ENCODE measurements at places on chromosomes 2 and 18. TPM values are rescaled to one million over a fixed set of nuclear protein-coding genes. Genes with fewer than 3 reads are reported as not detected.

DNA sequence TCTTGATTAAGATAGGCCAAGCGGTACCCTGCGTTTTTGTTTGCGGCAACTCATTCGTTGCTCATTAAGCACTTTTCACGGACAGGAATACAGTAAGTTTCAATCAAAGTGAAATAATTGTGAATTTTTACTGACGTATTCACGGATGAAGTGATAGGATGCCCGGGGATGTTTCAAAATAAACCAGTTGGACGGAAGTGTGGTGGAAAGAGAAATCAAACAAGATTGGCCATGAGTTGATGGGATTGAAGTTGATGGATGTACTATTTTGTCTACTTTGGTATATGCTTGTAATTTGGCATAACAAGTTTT, 481 bp downstream of the TMEM177 start:
- DNase-seq, result no peak

DNA sequence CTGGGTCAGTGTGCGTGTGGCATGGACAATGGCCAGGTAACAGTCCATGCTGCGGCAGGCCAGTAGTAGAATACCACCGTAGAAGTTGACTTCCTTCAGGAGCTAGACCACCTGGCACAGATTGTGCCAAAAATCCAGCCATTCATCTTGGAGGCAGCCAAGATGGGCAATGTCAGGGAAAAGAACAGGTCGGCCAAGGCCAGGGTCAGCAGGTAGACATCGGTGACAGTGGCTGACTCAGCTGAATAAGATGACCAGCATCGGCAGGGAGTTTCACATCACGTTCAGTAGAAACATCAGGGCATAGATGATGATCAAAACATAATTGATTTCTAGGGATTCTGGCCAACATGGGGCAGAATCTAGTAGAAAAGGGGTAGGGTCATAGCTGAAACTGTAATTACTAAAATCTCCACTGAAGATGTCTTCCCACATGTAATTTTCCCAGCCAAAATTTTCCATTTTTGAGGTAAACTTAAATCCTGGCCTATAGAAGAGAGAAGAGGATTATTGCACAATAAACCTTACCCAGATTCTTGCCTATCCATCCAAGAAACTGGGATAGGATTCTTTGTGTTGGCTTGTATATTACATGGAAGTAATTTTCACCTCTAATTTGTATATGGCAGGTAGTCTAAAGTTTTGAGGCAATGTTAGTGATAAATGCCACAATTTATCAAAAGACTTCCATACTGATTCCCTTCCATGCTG, 7.9 kb upstream of the RUFY4 start:
- no peak for DNase-seq

- no peak for DNase-seq
These were observed 13.3 kb downstream of the BABAM2 start for GRCh38 chr2:27903649-27904404.

DNA sequence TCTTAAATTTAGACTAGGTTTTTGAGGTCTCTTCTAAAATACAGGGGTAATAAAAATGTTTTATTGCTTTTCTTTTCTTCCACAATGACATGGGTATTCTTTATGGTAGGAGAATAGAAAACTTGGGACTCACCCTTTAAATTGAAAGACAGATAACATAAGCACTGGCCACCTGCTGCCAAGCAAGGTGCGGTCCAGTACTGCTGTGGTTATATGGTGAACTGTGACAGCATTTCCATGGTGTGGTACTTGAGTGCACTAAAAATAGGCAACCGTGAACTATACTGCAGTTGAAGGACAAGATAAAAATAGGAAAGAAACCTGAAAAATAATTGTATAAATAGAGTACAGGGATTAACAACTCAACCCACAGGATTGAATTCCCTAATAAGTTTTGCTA, 54.4 kb upstream of the GRB14 start:
- DNase-seq, result no peak

GRCh38 chr2:168201584-168202116, 45.7 kb downstream of the STK39 start:
- DNase-seq, result no peak

DNA sequence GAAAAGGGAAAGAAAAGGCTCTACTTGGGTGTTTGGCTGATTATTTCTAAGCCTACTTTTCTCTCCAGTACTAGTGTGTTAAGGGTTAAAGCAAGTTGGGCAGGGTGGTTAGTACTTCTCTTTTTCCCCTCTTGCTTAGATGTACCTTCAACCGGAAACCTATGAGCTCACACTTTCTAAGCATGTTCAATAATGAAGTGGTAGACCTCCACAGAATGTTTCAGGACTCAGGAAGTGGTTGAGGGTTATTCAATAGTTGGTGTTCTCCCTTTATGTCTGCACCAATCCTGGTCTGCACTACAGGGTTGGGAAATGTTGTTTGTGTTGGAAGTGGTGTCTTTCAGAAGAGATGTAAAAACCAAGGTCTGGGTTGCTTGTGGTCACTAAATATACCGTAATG, 137.1 kb downstream of the ZEB2 start:
- no peak for DNase-seq

DNA sequence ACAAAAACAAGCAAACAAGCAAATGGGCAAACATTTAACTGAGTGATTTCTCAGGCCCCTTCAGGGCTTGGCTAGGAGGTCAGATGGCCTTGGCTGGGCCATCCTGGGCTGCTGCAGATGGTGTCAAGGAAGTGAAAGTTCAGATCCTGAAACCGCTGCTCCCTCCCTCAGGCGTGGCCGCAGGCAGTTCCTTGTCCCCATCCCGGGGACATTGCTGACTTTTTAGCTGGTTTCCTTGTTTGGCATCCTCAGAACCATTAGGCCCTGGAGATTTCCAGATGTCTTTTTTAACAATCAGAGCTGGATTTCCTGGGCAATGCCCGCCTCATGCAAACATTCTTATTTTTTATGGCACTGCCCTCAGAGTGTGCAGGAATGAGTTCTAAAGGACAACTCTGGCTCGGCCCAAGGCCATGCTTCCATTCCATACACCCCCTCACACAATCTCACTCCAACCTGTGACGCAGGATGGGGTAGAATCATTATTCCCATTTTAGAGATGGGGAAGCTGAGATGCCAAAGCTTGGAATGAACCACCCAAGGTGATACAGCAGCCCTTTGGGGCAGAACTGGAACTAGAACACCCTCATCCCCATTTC, 86.1 kb upstream of the ZCCHC2 start:
- DNase-seq, result no peak

- no peak for DNase-seq
These were observed 679.0 kb upstream of the ID2 start for GRCh38 chr2:8002765-8003393.

DNA sequence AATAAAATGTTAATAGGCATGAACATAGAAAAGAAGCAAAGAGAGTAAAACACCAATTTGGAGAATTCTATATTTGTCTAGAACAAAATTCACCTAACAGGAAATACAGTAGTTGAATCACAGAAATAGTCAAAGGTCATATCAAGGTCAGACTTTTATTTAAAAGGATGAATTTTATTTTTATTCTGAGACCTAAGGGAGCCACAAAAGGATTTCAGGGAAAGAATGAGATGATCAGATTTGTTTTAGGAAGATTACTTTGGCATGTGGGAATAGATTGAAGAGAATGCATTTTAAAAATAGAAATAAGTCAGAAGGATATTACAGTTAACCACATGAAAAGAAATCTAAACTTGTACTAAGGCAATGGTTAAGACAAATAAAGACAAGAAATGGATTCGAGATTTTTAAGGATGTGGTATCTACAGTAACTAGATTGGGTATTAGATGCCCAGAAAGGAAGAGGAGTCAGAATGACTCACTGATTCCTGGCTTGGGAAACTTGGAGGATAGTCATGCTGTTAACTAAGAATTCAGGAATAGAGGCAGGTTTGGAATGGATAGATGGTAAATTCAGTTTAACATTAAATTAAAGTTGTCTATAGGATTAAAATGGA, 56.0 kb downstream of the METTL4 start:
- DNase-seq, result no peak

The BOD1L2 gene
- total RNA-seq, result not detected

The GLI2 gene
- 1.3 TPM for total RNA-seq

DNA sequence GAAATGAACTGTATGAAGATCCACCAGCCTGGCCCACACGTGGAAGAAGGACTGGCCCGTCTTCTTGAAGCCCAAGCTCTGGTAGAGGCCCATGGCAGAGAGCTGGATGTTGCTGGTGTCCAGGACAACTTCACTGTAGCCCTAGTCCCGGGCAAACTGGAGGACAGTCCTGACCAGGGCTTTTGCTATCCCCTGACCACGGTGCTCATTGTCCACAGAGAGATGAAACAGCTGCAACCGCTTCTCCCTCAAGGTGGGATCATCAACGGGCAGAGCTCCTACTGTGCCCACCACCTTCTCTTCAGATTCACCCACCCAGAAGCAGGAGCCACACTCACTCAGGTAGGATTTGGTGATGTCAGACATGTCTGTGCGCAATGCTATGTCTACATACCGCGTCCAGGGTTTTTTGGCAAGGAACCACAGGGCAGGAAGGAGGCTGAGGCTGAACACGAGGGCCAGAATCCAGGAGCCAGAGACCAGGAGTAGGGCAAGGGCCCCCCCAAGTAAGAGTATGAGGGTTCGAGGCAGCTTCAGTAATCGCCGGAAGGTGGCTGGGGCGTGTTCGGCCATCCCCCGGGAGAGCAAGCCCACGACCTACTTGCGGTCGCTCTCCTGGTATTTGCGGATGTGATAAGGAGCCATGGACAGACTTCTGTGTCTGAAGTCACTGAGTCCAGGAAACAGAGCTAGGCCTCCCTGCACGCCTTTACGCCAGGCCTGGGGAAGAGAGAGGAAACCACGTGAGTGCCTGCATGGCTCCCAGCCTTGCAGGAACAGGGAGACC, 36.3 kb downstream of the TPRKB start:
- no peak for DNase-seq

- DNase-seq, result peak; percentile 23
These were observed 20.1 kb upstream of the TTC39C start for GRCh38 chr18:23994361-23994902.

DNA sequence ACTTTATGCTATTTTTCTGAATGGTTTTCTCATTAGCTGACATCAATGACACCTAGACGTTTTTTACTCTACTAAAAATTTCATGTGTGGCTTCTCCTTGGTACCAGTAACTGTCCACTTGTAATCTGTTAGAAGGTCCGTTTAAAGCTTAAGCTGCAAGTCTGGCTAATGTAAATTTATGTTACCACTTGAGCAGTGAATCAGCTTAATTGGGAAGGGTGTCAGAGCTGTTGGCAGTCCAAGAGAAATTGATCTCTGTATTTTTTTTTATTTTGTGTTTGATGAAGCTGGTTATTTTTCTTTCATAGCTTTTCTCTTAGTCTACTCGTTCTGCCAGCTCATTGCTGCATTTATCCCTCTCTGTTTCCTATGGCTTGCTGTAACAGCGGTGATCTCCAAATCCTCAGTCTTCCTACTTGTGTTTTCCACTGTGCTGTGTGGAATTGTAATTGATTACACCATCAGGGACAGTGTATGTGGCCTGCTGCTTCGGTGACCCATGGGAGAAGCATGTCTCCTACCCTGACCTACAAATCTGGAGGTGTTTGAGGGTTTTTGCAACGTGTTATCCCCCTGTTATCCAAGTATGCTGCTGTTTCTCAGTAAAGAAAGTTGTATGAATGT, 724.2 kb upstream of the REG3G start:
- DNase-seq, result no peak

The EMILIN2 gene
- total RNA-seq, result 2.0 TPM

DNA sequence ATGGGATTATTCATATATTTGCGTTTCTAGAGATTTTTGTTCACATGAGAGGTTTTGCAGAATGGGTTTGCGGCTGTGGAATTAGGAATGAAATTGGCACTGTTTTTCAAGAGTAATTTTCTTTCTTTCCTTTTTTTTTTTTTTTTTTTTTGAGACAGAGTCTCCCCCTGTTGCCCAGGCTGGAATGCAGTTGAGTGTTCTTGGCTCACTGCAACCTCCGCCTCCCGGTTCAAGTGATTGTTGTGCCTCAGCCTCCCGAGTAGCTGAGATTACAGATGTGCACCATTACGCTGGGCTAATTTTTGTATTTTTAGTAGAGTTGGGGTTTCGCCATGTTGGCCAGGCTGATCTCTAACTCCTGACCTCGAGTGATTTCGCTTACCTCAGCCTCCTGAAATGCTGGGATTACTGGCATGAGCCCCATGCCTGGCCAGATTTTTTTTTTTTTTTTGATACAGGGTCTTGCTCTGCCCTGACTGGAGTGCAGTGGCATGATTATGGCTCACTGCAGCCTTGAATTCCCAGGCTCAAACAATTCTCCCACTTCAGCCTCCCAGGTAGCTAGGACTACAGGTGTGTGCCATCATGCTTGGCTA, 65.3 kb downstream of the MIB1 start:
- DNase-seq, result no peak

The ZNF532 gene
- 52.1 TPM for total RNA-seq

DNA sequence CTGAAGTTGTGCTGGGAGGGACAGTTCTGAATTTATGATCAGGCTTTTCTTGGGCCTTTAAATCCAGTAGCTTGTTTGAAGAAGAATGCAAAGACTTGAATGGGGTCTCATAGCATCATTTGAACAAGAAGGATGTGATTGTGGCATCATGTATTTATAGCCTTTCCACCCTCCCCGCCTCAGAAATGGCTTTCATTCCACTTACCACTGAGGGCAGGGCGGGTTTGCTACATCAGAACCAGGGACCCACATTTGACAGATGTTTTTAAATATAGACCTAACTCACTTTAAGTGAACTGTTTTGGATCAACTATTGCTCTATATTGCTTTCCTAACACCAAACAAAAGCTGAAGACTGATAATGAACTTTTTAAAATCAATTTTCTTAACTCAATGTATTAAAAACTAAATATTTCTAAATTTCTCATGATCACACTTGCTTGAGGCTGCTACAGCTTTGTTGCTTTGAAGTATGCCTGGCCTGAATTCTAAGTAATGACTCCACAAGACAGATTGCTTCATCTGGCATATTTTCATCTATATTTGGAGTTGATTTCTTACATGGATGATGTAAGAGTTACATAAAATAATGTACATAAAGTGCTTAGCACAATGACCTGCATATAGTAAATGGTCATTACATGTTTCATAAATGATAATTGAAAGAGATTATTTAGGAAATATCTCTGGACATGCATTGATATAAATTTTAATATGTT, 1552.9 kb upstream of the SLC39A10 start:
- no peak for DNase-seq

Data from body of pancreas (tissue), 4 donors.